ENCODE measurements at places on chromosomes 5 and 9. TPM values are rescaled to one million over a fixed set of nuclear protein-coding genes. Genes with fewer than 3 reads are reported as not detected.

- DNase-seq: no peak
Observed at GRCh38 chr5:180487556-180487955, 6.6 kb upstream of the CNOT6 start.

SLC6A19 gene
- total RNA-seq: 0.05 TPM

- no peak for DNase-seq
Observed at GRCh38 chr5:98468188-98468869, 305.1 kb upstream of the RGMB start.

CD14 gene
- total RNA-seq: 29.6 TPM

DNA sequence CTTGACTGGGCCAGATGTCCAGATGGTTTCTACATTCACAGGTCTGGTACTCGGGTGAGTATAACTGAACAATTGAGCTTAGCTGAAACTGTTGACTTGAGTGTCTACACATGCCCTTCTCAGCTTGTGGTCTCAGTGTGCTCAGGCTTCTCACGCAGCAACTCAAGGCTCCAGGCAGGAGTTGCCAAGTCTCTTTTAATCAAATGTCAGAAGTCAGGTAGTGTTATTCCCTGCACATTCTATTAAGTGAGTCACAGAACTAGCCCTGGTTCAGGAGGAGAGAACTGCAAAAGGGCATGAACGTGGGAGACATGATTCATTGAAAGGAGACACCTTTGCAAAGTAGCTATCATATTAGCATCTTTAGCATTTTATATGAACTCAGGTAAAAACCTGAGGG, 199.3 kb upstream of the ACTBL2 start:
- DNase-seq: no peak

DNA sequence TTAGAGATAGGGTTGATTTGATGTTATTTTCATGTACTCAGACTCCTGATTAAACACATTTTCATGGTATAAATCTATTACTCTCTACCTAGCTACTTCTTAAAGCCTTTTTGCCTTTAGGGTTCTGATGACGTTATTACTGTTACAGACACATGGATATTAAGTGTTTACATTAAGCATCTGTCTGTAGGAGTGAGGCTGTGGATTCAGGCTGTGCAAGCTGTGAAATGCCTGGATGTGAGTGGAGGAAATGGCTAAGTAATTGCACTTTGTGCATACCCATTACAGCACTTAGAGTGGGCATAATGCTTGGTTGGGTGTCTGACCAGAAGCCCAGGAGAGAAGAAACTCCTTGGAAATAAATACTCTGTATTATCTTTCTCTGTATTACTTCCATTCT, 186.8 kb downstream of the SNX18 start:
- no peak for DNase-seq

DNA sequence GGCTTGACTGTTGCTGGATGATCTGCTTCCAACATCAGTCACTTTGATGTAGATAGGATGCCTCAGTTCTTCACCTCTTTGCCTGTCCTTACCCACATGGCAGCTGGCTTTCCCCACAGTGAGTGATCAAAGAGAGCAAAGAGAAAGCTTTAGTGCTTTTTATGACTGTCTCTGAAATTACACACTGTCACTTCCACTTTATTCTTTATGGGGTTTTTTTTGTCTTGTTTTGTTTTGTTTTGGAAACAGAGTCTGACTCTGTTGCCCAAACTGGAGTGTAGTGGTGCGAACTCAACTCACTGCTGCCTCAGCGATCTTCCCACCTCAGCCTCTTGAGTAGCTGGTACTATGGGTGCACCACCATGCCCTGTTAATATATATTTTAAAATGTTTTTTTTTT, 32.4 kb upstream of the C5orf24 start:
- DNase-seq: no peak

GRCh38 chr5:29017501-29017900, 1979.1 kb upstream of the CDH9 start:
- no peak for DNase-seq
